ENCODE measurements at places on chromosomes 12 and 14.

DNA sequence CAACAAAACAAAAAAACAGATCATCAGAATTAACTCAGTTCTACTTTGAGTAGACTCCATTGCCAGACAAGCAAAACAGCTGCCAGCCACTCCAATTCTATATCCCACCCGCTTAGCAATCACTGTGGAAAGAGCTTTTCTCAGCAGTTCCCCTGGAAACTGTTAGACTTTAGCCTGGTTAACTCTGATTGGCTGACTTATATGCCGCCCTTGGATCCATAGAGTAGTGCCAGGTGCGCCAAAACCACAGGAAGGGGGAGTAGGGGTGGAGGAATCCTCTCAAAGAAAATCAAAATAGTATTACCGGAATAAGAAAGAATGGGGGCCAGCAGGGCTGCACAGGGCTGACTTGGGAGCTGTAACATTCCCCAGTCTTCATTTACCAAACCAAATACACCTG, 5.4 kb upstream of the EML5 start:
- no peak for DNase-seq

DNA sequence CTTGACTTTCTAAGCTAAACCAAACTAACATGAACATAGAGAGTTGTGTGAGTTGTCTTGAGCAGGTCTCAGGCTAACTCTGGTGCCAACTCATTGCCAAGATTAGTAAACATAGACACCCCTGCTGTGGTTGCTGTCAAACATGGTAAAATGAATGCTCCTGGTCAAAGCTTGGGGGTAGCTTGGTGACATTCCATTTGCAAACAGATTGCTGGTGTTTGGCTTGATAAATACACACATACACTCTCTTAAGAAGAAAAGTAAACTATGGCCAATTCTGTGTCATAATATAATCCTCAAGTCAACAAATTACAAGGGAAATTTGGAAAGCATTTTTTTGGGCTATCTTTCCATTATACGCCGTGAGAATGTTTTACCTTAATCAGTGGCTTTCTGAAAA, 386.4 kb upstream of the PDE3A start:
- DNase-seq = no peak

DNA sequence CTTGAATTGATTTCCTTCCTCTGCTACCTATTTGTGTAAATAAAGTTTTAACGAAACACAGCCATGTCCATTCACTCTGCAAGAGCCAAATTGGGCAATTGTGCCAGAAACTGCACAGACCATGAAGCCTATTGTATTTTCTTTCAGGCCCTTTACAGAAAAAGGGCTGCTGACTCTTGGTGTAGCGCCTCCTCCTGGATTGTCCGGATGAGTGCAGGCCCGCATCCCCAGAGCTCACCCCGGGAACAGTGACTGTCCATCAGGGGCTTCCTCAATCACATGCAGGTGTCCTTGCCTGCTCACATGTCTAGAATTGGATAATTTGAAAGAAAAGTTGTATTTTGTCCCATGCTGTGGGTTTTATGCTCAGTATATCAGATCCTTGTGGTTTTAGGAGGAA, 1282.2 kb downstream of the AACS start:
- no peak for DNase-seq

DNA sequence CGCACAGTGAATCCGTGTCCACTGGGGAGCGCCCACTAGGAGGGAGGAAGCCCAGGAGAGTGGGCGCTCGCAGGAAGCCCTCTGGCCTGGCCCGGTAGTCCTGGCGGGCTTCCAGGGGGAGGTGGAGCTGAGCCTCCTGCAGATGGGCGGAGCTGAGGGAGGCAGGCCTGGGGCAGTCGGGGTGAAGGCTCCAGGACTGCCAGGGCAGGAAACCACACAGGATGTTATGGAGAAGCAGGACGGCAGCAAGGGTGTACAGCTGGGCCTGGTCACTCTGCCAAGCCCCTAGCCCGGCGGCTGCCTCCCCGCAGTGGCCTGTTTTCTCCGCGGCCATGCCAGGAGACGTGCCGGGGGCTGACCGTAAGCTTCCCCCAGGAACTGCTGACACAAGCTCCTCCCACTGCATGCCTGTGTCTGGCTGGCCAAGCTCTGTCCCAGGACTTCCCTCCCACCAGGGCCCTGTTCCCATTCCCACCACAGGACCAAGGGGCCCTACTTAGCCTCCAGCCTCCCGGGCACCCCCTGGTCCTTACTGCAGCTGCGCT, 143.4 kb upstream of the C14orf180 start:
- DNase-seq = no peak

DNA sequence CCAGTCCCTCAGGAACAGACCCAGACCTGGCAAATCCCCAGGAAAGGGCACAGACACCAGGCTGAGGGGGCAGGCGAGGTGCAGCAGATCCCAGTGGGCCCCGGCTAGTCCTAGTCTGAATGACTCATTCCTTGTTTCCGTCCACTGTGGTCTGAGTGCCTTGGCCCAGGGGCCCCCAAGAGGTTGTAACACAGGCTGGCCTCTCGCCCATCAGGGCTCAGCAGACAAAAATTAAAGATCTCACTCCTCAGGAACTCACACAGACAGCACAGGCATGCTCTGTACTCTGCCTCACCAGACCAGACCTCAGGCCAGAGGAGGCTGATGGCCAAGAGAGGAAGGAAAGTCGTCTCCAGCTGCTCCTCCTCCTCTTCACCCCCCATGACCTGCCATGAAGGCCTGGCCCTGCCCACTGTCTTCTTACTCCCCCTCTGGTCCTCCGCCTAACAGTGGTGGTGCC, 7.7 kb upstream of the LTBP2 start:
- DNase-seq = no peak

DNA sequence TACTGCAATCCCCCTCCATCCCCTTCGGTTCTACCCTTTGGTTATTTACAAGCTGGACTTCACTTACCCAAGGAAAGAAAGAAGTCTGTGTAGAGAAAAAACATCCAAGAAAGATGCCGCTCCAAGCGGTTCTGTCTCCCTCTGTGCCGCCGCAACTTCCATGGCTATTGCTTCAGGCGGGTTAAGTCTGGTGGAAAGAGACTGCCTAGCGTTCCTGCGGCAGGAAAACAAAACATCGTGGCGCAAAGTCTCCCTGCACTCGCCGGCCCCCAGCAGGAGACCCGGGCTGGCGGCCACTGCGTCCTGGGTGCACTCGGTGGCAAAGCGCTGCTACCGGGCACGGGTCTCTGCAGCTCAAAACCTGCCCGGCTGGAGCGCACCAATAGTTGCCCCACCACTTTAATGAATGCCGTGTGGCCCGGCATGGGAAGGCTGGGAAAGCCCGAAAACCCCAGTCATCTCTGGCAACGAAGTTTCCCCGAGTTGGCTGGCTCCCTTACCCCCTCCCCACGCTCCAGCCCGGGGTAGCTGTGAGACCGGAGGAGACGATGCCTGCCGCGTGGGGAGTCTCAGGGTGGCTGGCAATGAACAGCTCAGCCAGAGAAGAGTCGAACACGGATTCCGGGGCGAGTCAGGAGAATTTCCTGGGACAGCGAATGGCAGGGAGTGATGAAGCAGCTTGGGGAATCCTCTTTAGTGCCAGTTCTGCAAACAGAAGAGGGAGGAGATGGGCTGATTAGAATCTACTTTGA, 3.5 kb upstream of the KCNK10 start:
- no peak for DNase-seq

DNA sequence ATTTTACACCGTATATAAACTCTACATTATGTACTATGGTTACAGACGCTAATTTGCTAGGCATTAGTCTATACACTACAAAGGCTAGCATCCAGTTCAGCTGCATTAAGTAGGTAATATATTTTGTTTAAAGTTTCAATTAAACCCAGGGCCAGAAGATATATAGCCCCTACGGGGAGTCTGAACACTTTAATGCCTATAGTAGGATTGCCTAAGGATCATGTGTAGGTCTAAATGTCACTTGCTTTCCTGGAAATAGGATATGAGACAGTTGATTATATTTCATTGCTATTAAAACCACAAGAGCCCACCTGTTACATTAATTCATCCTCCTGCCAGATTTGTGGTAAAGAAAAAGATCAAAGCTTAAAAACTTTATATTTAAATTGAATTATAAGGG, 286.9 kb downstream of the TMTC2 start:
- DNase-seq = no peak

- DNase-seq = no peak
These were observed 251.5 kb downstream of the ZFP36L1 start for GRCh38 chr14:68541178-68541896.

- DNase-seq = no peak
These were observed 43.0 kb downstream of the KLRG1 start for GRCh38 chr12:9032202-9032964.

DNA sequence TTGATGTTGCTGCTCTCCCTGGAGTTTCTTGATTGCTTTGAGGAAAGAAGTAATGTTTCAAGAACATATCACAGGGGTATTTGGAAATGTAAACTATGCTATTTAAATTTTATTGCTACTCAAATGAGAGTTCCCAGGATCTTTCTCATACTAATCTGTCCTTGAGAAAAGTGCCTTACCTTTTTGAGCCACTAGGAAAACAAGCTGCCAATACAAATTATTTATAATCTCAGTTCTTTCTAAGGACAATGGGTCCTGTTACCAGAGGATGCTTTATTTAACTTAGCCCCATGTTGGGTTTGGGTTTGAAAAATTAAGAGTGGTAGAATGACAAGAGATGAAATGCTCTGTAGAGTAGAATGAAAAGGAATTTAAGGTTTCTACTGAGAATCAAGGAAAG, 258.2 kb upstream of the PRKD1 start:
- no peak for DNase-seq

DNA sequence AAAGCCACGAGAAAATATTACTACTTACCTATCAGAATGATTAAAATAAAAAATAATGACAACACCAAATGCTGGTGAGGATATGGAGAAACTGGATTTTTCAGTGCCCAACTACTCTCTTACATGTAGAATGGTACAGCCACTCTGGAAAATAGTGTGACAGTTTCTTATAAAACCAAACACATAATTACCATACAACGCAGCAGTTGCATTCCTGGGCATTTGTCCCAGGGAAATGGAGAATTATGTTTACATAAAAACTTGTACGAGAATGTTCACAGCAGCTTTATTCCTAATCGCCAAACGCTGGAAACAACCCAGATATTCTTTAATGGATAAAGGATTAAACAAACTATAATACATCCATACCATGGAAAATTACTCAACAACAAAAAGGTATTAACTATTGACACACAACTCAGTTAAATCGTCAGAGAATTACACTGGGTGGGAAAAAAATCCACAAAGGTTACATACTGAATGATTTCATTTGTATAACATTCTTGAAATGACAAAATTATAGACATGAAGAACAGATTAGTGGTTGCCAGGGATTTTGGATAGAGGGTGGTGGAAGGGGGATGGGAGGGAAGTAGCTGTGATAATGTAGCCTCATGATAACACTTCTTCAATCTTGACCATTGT, 35.4 kb downstream of the TAOK3 start:
- DNase-seq = no peak

- DNase-seq = no peak
These were observed 55.2 kb downstream of the EFCAB11 start for GRCh38 chr14:89899291-89899690.

DNA sequence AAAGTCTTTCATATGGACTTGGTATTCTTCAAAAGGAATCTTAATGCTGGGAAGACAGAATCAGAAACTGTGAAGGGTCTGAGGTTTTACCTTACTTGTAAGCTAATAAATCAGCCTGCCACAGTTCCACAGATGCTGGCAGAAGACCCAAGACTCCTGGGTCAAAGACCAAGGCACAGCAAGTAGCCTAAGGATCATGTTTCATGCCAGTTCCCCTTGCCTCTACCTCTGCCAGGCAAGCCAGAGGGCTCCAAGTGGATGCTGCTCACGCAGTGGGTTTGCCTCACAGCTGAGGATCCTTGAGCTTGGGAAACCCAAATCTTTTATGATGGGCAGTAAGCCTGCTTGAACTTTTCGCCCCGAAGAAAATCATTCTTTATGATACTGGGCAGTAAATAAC, 15.2 kb upstream of the RXYLT1 start:
- no peak for DNase-seq

DNA sequence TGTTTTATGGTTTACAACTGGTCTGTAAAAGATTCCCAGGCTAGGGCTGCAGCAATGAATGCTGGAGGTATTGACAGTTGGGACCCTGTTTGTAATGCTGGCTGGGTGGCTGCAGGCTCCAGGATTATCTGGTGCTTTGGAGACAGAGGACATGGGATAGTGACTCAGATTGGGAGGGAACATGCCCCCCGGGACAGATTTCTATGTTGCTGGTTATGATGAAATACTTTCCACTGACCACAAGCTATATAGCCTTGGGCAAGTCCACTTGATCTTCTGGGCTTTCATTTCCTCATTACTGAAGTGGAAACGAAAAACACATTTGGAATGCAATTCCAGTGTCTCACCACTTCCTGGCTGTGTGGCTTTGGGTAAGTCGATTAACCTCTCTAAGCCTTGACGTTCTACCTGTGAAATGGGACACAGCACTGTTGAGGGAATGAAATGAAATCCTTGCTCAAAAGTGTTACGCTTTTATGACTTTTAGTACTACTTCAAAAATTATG, 6.3 kb upstream of the TPCN1 start:
- no peak for DNase-seq

- DNase-seq = no peak
These were observed 44.1 kb upstream of the EML1 start for GRCh38 chr14:99749142-99749541.

GRCh38 chr12:23084236-23084995, 459.4 kb downstream of the ETNK1 start:
- DNase-seq = no peak

GRCh38 chr12:65500091-65500900, 221.8 kb downstream of the MSRB3 start:
- DNase-seq = no peak

GRCh38 chr14:50677527-50678063, 9.5 kb upstream of the SAV1 start:
- no peak for DNase-seq

- no peak for DNase-seq
These were observed 58.5 kb upstream of the OSBPL8 start for GRCh38 chr12:76618031-76618430.

DNA sequence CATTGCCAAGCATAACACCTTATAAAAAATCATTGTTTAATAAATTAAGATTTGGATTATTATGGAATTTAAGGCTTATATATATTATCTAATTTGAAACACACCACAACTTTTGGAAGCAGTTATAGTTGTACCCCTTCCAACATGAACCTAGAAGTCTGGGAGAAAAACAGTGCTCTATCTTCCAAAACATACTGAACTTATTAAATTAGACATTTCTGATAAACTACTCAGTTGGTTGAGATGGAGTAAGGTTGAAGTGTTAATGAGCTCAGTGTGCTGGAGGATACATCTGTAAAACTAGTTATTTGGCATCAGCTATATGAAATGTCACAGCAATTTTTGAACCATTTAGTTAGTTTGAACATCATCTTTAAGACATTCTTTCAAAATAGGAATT, 227.4 kb downstream of the ALX1 start:
- DNase-seq = no peak

- no peak for DNase-seq
These were observed 11.9 kb upstream of the CCND2 start for GRCh38 chr12:4261655-4262054.

GRCh38 chr14:75941030-75941429, 40.8 kb downstream of the TGFB3 start:
- no peak for DNase-seq

GRCh38 chr12:131882804-131883520, 11.5 kb upstream of the ULK1 start:
- DNase-seq = no peak

Data from stimulated activated CD4-positive, alpha-beta T cell treated with anti-CD3 and anti-CD28 coated beads, Interleukin-12 subunit alpha, Interleukin-12 subunit beta, amount 100 ng/mL, for 24 hours (primary cell).